ENCODE measurements at places on chromosomes 7 and 10.

- DNase-seq: no peak
These were observed 4.7 kb downstream of the CACNB2 start for GRCh38 chr10:18144928-18145327.

DNA sequence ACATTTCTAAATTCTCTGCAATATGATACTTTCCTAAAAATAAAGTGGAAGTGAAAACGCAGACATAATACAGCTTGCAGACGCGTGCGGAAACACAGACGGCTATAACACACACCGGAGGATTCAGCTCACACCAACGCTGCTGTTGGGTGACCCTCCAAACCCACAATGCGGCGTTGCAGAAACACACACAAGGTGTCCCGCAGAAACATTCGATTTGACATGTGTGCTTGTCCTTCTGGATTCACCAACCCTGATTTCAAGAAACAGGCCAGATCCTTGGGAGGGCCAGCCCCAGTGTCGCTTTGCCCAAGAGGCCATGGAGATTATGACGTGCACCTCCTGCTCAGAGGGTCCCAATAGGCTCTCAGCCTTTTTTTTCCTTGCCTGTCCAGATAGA is 136.7 kb upstream of the TCERG1L start:
- no peak for DNase-seq

DNA sequence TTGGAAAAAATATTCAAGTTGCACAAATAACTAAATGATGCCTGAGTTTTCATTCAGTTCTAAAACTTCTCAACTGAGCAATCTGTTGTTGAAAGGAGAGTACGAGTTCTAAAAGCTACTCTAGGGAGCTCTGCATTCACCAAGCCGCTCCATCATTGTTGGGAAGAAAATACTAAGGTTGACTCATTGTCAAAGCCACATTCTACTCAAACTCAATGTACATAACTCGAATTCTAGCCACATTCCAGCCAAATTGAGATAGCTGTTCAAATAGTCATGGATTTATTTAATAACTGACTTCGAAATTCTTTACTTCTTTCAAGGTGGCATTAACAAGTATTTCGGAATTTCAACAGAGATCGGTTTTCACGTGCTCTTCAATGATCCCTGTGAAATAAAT is 63.4 kb downstream of the KIAA1217 start:
- DNase-seq: no peak

- no peak for DNase-seq
These were observed 44.1 kb upstream of the MXI1 start for GRCh38 chr10:110163192-110163773.

GRCh38 chr10:69817078-69817581 is 15.4 kb downstream of the COL13A1 start:
- no peak for DNase-seq

DNA sequence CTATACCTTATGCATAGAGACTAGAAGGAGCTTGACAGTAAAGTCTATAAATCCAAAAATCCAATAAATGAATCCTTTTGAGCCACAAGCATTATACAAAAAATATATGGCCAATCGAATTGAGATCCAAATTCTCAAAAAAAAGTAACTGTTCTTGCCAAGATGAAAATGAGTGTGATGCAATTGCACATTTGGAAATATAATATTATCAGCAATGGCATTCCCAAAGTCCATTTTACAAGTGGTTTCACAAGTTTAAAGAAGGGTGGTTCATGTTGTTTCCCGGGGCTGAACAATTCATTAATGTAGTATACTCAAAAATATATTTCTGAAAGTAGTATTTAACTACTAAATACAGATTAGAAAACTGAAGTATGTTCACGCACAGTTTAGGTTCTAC is 7.3 kb downstream of the RP9 start:
- DNase-seq: no peak

GRCh38 chr10:106557053-106557452 is 607.5 kb downstream of the SORCS1 start:
- no peak for DNase-seq

GRCh38 chr7:137820677-137821420 is 25.9 kb downstream of the DGKI start:
- DNase-seq: no peak

DNA sequence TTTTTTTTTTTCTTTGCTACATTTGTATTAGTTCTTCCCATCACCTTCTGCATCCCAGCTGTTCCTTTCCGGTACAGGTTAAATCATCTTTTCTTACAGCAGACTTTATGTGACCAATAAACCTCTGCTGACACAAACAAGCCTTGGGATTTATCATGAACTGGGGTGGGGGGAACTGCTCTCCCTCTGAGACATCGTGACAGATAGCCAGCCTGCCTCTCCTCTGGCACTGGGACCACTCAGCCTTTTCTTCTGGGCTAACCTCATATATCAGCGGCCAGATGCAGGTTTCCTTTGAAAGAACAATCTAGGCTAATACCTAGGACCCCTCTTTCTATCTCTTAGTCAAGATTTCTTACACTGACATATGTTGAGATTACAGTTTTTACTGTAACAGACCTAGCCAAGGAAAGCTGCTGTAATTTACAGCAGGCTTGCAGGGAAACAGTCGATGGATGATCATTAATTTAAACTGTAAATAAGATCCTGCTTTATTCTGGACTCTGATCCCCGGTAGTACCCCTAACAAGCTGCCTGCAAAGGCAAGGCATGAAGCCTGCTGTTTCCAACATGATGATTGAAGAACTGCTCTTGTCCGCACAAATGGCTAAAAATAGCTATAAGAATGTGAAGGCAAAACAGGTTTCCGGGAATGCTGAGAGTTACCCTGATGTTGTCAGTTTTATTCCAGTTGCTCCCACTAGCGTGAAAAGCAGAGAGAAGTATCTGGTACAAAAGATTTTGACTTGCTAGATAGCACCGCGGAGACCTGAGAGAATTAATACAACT is 338.7 kb downstream of the SORCS1 start:
- DNase-seq: no peak

GRCh38 chr7:117088623-117089194 is 135.4 kb downstream of the ST7 start:
- no peak for DNase-seq

DNA sequence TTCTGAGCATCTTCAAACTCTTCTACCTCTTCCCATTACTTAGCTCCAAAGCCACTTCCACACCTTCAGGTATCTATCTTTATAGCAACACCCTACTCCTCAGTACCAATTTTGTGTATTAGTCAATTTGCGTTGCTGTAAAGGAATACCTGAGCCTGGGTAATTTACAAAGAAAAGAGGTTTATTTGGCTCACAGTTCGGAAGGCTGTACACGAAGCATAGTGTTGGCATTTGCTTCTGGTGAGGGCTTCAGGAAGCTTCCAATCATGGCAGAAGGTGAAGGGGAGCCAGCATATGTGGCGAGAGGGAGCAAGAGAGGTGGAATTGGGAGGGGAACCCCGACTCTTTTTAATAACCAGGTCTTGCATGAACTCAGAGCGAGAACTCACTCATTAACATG is 17.6 kb upstream of the CRYGN start:
- no peak for DNase-seq

- DNase-seq: no peak
These were observed 123.8 kb downstream of the KCNMA1 start for GRCh38 chr10:77513781-77514331.

GRCh38 chr7:90384433-90384832 is 18.8 kb upstream of the CLDN12 start:
- no peak for DNase-seq

DNA sequence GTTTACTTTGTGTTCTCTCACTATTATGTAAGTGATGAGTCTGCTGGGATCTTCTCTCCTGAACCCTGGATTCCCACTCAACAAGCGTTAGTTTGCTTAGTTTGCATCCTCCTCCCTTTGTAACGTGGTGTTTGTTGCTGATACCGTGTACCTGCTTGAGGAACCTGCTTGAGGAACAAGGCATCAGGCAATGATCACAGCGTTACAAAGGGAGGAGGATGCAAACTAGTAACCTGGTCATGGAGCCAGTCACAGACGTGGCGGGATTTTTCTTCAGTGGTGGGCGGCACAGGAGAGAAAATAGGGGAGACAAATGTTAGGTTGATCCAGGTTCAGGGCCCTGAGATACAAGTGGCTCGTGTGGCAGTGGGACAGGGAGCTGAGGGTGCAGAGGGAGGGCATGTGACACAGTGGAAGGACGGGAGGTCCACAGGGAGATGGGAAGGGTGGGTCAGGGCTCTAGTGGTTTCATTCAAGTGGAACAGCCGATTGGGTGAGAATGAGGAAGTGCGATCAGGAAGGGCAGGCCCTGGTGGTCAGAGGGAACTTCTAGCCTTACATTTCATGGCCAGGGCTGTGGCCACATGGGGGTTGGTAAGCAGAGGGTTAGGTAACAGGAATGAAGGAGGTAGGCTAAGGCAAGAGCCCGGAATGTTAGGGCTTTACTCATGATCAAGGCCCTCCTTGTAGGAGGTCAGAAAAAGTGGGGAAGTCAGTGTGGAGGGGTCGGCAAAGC is 38.0 kb downstream of the SNX10 start:
- DNase-seq: no peak

DNA sequence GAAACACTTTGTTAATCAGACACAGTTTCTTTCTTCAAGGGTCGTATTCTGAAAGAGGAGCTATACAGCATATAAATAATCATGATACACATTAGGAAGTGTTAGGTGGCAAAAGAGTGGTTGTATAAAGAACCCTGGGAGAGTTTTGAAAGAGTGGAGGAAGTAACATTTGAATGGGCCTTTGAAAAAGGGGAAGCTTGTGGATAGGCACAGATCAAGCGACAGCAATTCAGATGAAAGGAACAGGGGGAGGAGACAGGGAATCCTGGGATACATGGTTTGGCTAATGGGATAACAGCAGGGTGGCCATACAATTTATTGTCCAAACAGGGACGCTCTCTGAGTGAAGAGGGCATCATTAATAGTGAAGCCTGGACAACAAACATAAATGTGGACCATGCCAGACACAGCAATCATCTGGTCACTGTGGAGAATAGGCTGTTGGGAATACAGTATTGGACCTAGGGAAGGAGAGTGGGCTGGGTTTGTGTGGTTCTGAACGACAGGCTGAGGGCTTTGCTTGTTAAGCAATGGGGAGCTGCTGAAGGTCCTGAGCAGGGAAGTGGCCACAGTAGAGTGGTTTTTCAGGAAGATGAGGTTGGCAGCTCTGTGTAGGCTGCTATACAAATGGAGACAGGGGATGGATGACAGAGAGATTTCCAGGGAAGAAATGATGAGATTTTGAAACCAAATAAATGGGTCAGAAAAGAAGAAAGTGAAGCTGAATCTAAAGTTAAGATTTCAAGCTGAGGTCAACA is 75.9 kb downstream of the ICA1 start:
- DNase-seq: no peak

GRCh38 chr7:136869001-136869961 is 829 bp downstream of the CHRM2 start:
- no peak for DNase-seq

GRCh38 chr7:135333946-135334345 is 100.3 kb downstream of the STRA8 start:
- no peak for DNase-seq

DNA sequence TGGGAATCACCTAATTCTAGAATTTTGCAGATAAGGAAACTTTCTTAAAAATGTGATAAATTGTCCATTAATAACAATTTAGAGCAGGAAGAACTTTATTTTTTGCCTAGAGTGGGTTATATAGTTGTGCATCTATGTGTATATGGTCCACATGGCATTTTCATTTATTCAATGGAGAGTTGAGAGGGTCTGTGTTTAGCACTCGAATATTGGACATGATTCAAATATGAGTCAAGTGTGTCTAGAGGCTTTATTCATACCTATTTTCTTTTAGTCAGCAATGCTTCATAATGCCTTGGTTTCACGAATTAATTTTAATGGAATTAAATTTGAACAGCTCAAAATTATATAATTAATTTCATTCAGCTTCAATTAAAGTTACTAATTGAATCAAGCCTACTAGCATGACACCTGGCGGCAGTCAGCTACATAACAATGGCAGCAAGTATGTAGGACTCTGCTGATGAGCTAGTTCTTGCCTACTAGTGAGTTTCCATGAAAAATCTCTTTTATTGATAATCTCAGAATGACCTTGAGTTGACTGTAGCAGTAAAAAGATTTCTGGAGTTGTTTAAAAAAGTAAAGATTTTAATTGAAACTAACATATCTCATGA is 17.7 kb downstream of the MDFIC start:
- no peak for DNase-seq

- DNase-seq: no peak
These were observed 100.2 kb downstream of the COL13A1 start for GRCh38 chr10:69901628-69902505.

GRCh38 chr7:78675511-78675910 is 778.0 kb downstream of the MAGI2 start:
- no peak for DNase-seq

GRCh38 chr10:44771233-44771995 is 139.7 kb upstream of the TMEM72 start:
- DNase-seq: no peak

DNA sequence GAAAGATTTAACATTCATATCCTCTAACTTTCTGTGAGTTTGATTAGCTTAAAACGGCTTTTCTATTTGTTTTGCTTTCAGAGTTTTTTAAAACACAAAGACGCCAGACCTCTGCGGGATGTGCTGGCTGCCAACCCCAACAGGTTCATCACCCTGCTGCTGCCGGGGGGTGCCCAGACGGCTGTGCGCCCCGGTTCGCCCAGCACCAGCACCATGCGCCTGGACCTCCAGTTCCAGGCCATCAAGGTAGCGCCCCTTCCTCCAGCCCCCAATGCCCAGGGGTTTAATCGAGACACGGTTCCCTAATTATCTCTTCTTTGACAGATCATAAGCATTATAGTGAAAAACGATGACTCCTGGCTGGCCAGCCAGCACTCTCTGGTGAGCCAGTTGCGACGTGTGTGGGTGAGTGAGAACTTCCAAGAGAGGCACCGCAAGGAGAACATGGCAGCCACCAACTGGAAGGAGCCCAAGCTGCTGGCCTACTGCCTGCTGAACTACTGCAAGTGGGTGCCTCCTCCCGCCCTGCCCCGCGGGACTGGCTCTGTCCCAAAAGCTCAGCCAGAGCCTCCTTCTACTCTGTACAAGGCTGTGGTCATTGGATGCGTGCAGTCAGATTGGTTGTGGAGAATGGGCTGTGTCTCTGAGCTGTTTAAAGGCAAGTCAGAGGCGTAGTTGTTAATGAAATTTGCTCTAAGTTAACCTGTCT is 71.2 kb downstream of the TRRAP start:
- DNase-seq: no peak

Measured in stimulated activated CD4-positive, alpha-beta T cell treated with anti-CD3 and anti-CD28 coated beads, TNF-alpha, amount 100 ng/mL, for 1 hour (primary cell).